Panc1 (cell line): ENCODE measurements at places on chromosomes 12 and 14.

- DNase-seq = no peak
Observed at GRCh38 chr14:25237845-25238244, 187.9 kb upstream of the STXBP6 start.

- no peak for DNase-seq
Observed at GRCh38 chr14:28763751-28764256, 2.8 kb upstream of the FOXG1 start.

- no peak for DNase-seq
Observed at GRCh38 chr14:32939254-32940065, 781 bp downstream of the NPAS3 start.

DNA sequence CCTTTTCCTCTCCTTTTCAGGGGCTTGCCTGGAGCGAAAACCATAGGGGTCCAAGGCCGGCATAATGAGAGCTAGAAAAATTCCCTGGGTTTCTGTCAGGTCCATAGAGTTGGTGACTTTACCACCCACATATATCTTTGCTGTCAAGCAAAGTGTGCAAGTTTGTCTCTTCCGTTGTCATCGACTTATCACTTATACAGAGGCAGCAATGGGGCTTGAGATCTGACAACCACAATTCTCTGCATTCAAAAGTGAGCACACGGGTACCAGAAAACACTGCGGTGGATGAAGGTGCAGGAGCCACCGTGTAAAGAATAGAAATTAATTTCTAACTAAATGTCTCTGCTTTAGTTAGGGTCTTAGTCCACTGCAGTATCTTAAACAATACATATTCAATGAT lies 162.3 kb downstream of the DAD1 start:
- DNase-seq = no peak
